ENCODE measurements at places on chromosomes 7 and 10.

DNA sequence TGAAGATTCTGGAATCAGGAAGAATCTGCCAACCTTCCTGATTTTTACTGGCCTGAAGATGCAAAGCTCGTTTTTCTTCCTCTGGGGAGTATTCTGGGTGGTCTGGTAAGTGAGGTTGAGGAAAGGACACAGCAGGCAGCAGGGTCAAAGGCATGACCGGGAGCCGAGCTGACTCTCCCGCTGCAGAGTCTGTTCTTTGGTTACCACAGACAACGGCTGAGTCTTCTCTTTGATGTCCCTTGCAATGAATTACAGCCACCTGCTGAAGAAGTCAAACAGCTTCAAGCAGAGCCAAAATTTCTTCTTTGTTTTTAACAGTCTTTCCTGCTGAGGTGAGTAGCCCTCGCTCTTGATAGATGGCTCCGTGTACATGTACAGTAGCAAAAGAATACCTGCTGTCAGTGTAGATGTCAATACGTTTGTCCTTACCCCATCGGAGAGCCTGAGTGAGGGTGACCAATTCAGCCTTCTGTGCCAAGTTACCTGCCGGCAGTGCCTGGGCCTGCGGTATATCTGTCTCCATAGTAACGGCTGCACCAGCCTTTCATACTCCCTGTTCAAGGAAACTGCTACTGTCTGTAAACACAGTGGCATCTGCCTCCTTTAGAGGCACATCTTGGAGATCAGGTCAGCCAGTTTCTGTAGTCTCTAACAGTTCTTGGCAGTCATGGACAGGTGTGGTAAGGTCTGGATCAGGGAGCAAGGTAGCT, 76.4 kb downstream of the PRR15 start:
- peak; percentile 57 for ATAC-seq

DNA sequence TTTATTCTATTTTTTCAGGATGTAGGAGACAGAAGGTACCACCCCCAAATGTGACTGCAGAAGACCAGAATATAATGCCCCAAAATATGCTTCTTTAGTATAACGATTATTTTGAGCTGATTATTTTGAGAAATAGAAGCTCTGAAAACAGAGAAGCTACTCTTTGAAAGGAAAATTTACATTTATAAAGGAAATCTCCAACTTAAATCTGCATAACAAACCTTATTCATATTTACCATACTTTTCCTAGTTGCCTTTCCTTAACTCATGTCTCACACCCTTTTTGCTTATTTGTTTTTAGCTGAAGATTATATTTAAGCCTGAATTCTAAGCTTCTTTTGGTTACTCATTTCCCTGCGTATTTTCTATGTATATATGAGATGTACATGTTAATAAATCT, 127.1 kb upstream of the THSD7A start:
- no peak for ATAC-seq

DNA sequence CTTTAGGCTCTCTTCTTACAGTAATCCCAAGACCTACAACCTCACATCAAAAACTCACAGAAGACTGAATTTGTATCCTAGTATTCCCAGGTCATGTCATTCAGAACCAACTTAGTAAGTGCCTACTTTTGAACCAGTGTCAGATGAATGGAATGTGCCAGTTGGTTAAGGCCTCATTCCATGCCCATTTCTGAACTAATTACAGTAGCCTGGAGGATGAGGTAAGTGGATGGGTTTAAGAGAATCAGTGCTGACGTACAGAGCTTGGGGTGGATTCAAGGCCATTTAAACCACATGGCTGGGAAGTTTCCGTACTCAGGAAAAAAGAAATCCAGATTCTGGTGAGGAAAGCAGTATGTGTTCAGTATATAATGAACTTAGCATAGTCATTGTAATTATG, 21.9 kb upstream of the FOXP2 start:
- ATAC-seq = no peak

GRCh38 chr10:119233123-119233820, 25.9 kb downstream of the GRK5 start:
- no peak for ATAC-seq

DNA sequence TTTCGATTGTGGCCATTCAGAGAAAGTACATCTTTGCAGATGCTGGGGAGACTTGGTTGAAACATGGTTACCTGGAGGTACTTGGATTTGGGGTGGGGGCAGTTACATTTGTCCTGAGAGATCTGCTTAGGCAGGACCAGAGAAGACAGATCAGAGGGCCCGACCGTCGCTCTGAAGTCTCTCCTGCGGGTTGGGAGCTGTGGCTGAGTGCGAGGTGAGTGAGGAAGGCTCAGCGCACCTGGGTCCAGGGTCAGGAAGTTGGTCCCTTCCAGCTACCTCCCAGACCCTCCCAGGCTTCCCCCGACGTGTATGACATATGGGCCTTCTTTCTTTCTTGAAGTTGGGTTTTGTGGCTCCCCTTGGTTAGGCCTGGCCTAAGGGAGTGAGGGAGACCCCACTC, 56.3 kb downstream of the LHPP start:
- no peak for ATAC-seq

DNA sequence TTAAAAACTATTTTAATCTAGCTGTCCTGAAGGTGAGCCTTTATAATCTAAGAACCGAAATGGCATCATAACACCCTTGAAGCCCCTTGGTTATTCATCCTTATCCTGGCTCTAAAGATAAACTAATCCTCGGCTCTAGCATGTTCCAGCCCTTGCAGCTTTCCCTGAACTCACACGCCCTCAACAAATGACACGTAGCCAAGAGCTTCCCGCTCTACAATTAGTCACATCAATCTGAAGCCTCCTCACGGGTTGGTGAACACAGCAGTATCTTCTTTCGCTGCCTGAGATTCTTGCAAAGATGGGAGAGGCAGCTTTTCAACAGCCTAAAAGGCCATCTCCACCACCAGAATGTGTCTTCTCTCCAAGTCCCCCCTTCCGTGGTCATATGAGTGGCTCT, 4.1 kb downstream of the FRMD4A start:
- no peak for ATAC-seq
